ENCODE measurements at places on chromosomes 7 and 10.

DNA sequence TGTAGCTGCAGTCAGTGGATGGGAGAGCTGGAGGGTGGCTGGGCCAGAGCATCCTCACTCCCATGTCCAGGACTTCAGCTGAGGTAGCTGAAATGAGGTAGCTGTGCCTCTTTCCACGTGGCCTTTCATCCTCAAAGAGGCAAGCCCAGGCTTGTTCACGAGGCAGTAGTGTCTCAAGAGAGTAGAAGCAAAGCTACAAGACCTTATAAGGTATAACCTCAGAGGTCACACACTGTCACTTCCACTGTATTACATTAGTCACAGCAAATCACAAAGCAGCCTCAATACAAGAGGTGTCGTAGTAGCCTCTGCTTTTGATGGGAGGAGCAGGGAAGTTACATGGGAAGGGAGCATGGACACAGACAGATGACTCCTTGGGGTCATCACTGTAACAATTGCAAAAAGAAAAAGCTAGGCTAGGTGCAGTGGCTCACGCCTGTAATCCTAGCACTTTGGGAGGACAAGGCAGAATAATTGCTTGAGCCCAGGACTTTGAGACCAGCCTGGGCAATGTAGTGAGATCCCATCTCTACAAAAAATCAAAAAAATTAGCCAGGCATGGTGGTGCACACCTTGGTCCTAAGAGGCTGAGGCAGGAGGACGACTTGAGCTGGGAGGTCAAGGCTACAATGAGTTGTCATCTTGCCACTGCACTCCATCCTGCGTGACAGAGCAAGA, 97.5 kb downstream of the SKIDA1 start:
- DNase-seq = no peak

DNA sequence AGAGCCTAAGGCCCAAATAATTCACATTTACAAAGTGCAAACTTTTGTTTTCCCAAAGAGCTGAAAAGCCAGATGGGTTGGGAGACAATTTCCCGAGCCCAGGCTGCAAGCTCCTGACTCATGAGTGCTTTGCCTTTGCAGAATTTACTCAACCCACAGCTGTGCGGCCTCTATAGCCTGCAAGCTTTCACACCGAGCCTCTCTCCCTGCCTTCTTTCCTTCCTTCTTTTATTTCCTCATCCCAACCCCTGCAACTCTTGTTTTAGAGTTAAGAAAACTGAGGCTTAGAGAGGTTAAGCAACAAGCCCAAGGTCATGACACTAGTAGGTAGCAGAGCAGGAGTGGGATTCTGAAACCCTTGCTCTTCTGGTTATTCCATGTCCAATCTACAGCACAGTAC, 203.0 kb upstream of the GPR26 start:
- no peak for DNase-seq

GRCh38 chr7:129830949-129831348, 121.8 kb downstream of the UBE2H start:
- no peak for DNase-seq

DNA sequence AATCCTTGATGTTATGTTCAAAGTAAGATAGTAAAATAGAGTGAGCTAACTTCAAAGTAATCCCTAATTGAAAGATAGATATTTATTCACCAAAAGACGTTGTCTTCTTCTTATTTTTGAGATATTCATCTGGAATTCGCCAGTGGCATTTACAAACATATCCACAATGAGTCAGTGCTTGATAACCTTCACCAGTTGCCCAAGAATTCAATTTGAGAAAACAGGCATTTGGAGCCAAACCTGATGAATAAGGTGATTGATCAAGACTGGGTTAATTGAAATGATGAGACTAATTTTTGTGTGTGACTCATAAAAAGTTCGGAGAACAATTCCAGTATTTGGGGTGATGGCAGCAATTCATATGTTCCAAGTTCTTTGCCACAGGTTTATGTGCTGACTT, 344.0 kb downstream of the ARL4A start:
- DNase-seq = no peak

DNA sequence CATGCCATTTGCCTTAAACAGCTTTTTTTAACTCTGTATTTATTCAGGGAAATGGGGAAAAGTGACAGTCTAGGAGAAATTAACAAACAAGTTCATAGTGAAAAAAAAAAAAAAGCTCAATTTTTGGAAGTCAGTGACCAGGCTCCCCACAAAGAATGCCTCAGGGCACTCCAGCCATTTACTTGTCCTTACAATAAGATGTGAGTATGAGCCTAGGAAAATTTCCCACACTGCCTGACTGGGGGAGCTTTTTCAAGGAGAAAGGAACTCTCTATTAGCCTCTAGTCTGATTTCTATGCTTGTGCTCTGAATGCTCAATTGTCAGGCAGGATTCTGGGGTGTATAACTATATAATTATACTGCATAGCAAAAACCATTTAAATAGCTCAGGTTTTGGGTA, 74.9 kb upstream of the NRBF2 start:
- DNase-seq = no peak

DNA sequence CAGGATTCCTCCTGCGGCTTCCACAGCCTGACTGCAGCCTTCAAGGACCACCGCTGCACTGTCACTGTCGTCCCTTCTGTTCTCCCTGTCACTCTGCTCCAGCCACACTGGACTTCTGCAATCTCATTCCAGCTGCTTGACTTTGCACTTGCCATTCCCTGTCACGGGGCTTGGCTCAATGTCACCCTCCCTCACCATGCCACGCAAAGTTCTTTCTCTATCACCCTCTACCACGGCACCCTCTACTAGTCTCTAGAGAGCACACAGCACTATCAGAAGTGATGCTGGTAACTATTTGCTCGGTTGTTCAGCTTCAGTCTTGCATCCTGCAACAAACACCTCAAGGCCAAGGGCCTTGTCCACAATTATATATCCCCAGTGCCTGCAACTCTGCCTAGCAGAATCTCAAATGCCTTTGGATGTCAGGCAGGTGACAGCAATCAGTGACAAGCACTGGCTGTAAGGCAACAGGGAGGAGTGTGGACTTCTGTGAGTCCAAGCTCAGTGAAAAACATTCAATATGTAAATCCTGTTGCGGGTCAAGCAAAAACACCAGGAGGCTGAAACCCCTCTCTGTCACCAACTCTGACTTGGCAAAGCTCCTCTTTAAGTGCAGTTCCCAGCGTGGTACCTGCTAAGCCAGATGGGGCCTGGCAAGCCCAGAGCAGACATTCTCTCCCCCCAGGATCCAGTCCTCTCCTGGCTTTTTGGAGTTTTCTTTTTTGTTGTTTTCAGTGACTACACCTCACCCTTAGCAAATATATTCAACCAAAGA, 259.9 kb downstream of the FGFR2 start:
- no peak for DNase-seq
